ENCODE measurements at places on chromosomes 1 and 21.

GRCh38 chr1:161070761-161071160 is 1.1 kb upstream of the ARHGAP30 start:
- DNase-seq = no peak

DNA sequence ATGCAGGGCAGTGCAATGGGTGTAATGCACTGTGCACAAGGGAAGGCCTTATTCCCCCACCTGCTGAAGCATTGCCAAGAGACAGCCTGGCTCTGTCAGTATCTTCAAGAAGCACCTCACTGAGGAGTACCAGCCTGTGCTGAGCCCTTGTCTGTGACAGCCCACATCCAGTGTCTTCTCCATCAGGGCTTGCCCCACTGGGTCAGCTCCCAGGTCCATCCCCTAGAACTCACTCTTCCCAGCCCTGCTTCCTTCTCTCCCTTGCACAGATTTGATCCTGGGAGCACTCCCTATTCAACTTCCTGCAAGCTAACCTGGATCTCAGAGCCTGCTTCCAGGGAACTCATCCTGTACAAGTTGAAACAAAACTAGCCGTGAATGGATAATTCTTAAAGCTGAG is 33.6 kb upstream of the IFNGR2 start:
- DNase-seq = no peak

- DNase-seq = no peak
Observed at GRCh38 chr1:38030596-38031512, 15.7 kb downstream of the POU3F1 start.

DNA sequence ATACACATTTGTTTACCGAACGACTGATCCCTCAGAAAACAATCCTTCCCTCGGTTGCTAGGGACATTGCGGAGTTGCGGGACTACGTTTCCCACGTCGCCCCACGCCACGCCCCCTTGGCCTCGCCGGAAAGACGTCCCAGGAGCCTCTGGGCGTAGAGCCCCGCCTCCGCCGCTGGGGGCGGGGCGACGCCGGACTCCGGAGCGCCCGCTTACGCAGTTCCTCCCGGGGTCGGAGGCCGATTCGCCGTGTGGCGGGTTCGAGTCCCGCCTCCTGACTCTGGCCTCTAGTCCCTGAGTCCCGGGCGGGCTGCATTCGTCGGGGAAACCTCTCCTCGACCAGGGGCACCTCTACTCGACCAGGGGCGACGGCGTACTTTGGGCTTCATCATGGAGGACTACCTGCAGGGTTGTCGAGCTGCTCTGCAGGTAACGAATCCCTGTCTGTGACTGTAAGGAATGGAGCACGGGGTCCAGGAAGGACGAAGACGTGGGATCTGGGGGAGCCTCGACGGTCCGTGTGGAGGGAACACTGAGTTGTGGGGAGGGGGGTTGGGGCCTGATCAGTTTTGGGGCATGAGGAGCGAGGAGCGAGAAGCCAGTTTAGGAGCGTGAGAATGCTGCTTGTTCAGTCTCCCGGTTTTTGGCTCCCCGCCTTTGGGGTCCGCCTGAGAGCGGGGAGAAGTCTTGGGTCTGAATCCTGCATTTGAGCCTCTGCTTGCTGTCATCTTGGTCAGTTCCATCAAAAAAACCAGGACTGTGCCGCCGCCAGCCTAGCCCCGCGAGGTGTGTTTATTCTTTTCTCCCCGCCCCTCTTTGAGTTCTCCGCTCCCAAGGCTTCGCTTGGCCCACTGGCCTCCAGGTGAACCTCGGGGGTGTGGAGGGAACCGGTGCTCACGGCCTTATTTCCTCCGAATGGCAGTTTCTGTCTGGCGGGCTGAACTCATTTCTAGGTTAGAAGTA is at the start of gene PRUNE1:
Gene PRUNE1, plus strand, starts transcription at position 206 of the 962 bp plus-strand sequence. Its CDS starts 184 bp downstream, at position 390.
- DNase-seq = peak; percentile 97

GRCh38 chr1:51482881-51483280 is 36.2 kb downstream of the EPS15 start:
- DNase-seq = no peak

GRCh38 chr1:112529301-112529700 is 20.5 kb downstream of the WNT2B start:
- no peak for DNase-seq

DNA sequence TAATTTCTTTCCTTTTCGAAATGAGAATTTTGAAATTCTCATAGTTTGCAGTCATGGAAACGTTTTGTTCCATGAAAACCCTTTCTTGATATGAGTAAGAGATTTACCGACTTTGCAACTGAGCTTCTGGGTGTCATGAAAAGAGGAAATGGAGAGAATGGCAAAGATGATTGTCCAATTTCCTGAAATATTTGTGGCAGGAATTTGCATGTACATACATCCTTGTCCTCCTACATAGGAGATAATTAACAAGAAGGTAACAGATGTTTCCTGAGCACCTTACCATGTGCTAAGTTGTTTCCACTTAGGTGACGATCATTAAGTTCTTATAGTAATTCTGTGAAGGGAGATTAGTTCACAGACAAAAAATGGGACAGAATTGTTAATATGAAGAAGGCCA is 170.7 kb downstream of the NEGR1 start:
- DNase-seq = no peak

- DNase-seq = no peak
Observed at GRCh38 chr1:89935235-89935634, 59.7 kb upstream of the ZNF326 start.
